ENCODE measurements at places on chromosomes 1 and 21. TPM values are rescaled to one million over a fixed set of nuclear protein-coding genes. Genes with fewer than 3 reads are reported as not detected.

TARS2 gene
- 20.0 TPM for total RNA-seq

CRB1 gene
- 0.51 TPM for total RNA-seq

ILDR2 gene
- 7.3 TPM for total RNA-seq

GPR37L1 gene
- 2.4 TPM for total RNA-seq

DOCK7 gene
- total RNA-seq: 41.9 TPM

NR1I3 gene
- total RNA-seq: not detected

HJV gene
- not detected for total RNA-seq

TMED5 gene
- 45.1 TPM for total RNA-seq

CFHR2 gene
- not detected for total RNA-seq

RXFP4 gene
- 3.3 TPM for total RNA-seq

GNAT2 gene
- total RNA-seq: not detected

OR2M3 gene
- not detected for total RNA-seq

- DNase-seq: peak; percentile 31
Measured at GRCh38 chr1:6489383-6489765, 2.1 kb downstream of the PLEKHG5 start.

DNA sequence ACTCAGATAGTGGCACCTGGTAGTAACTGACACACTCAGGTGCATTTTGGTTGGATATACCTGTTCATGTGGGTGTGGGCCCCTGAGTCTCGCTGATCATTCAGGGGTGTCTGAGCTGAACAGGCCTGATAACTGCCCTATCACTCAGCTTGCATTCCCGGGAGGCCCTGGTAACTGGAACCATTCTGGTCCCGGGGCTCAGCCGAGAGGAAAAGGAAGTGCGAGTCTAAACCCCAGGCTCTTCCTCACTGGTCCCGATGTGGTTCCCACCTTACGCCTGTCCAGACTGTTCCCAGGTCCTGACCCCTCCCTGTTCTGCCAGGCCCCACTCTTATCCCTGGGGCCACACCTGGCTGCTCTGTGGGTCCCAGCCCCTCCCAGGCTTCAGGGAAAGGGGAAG lies 11.7 kb upstream of the CDK18 start:
- no peak for DNase-seq

- DNase-seq: no peak
Measured at GRCh38 chr1:40094466-40095110, 2.5 kb downstream of the PPT1 start.

DNA sequence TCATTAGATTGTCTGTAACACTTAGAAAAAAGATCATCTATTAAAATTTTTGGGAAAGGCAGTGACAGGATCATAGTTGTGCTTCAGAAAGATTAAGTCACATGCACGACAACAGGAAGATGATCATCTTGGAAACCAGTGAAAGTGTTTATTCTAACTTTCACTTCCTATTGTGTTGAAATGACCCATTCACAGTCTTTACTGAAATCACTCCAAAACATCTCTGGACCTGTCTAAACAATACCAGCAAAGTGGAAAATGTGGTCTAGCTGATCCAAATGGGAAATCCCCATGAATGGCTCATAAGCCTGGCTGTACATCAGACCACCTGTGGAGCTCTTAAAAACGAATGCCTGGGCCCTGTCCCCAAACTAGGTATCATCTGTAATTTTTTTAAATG lies 111.1 kb upstream of the ETV3 start:
- DNase-seq: no peak

DNA sequence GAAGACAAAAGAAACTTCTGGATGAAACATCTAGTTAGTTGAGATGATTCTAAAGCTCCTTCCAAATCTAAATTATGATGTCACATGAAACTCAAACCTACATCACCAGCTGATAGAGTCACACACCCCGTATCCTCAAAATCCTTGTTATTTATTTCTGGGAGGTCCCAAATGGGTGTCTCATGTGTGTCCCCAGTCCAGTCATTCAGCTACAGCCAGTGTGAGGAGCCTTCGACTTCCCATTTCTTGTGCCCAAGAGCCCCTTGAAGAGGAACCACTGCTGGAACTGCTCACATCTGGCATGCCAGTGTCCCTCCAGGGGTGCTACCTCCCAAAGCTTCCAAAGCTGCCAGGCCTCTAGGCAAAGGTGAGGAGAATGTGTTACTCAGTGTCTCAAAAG lies 32.5 kb upstream of the KCNA3 start:
- no peak for DNase-seq

GRCh38 chr1:200245473-200245872 lies 164.4 kb downstream of the ZNF281 start:
- no peak for DNase-seq

DNA sequence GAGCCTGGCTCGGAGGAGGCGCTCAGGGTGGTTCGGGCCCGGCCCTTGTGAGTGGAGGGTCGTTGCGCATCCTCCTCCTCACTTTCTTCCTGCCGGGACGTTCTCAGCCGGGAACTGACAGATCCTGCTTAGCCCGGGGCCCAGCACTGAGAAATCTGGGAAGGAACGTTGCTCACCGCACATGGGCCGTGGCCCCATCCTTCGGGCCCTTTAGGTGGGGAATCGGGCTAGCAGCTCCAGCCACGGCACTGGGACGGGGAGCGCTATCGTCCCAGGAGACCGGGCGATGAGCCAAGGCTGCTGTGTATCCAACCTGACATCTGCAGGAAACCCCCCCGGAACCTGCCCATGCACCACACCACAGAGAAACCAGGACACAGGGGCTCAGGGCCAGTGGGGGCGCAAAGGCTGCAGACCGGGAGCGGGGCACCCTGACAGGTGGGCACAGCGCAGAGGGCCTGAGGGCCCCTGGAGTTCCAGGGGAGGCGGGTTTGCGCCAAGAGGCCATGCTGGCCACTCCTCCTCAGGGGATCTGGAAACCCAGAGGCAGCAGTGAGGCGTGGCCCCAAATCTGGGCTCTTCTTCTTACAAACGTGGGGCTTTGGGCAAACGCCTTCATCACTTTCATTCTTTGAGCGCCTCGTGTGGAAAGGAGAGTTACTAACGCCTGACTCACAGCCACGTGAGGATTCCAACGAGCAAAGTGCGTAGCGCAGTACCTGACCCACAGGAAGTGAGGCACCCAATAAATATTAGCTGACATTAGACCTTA lies at the start of gene SH2D5:
SH2D5 (minus strand) TSS at position 116 of the 772 bp plus-strand sequence. CDS start 4,659 bp downstream, outside the sequence.
- peak; percentile 80 for DNase-seq

- DNase-seq: peak; percentile 42
Measured at GRCh38 chr1:6519935-6520671, 28.6 kb upstream of the PLEKHG5 start.

- no peak for DNase-seq
Measured at GRCh38 chr21:15061279-15061678, 3.5 kb downstream of the NRIP1 start.

DNA sequence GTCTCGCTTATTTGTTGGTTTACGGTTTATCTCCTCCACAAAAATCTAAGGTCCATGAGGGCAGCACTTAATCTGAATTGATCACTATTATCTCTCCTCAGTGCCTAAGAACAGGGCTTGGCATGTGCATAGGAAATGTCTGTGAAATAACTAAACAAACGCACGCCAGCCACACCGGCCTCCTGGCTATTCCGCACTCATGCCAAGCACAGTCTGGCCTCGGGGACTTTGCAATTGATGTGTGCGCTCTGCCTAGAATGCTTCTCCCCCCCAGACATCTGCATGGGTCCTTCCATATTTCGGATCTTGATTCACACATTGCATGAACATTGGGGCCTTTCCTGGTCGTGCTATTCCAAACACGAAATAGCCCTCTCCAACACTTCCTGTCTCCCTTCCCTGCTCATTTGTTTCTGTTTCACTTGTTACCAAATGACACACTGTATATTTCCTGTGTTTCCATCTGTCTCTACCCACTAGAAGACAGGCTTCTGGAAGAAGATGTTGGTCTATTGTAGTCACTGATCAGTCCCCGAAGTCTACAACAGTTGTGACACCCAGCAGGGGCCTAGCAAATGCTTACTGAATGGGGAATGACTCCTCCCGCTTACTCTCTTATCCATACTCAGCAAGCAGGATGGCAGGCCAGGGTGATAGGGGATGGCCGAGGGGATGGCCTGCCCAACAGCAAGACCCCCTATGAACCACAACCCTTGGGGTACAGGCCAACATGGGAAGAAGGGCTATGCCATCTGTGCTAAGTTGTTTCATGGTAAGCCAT lies 93.9 kb downstream of the GLIS1 start:
- DNase-seq: no peak

GRCh38 chr1:226674892-226675714 lies 64.0 kb downstream of the ITPKB start:
- DNase-seq: peak; percentile 62

DNA sequence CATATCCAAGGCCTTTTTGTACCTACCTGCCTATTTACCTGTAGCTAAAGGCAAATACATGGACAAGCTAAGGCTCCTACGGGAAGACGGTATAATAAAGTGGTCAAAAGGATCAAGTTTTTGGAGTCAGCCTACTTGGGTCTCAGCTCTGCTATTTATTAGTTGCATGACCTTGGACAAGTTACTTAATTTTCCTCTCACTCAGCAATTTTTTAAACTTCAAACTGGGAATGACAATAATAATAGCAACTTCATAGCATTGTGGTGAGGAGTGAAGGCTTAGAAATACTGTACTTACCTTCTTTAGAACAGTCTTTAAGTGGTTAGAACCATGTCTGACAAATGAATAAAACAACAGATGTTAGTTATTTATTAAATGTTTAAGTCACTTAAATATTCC lies 60.2 kb upstream of the SLC35F3 start:
- no peak for DNase-seq

- DNase-seq: no peak
Measured at GRCh38 chr21:46052703-46053651, 44.9 kb upstream of the COL6A2 start.

DNA sequence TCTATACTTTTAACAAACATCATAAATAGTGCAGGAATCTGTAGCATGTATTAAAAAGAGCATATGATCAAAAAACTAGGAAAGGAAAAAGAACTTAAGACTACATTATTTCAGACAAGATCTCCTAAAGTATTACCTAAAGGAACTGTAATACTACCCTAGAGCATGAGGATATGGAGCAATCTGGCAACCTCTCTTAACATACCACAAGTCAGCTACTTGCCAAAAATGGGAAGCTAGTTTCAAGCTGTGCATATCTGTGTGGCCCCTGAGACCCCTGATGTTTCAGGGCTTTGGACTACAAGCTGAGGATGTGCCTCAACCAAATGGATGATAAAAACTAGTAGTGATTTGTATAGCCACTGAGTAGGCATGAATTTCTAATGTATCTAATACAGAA lies 525.6 kb downstream of the PTBP2 start:
- no peak for DNase-seq

GRCh38 chr1:153682730-153683129 lies 4.2 kb downstream of the NPR1 start:
- DNase-seq: no peak

DNA sequence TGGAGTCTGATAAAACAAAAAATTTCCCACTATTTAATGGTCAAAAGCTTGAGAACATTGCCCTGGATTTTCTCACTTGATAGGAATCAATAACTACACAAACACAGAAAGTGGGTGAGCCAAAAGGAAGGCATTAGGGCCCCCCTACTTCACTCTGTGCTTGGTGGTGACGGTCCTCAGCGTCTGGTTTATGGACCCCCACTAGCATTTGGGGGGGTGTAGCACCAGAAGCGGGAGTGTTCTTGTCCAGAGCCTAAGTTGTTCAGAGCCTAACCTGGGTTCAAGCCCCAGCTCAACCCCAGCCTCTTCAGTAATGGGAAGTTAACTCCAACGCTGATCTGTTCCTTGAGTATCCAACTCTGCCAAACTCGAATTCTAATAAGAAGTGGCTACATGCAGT lies 33.1 kb downstream of the STPG1 start:
- no peak for DNase-seq

GRCh38 chr1:236280438-236281197 lies 1.1 kb downstream of the ERO1B start:
- peak; percentile 12 for DNase-seq

GRCh38 chr1:203100516-203100869 lies 14.7 kb upstream of the MYOG start:
- no peak for DNase-seq

DNA sequence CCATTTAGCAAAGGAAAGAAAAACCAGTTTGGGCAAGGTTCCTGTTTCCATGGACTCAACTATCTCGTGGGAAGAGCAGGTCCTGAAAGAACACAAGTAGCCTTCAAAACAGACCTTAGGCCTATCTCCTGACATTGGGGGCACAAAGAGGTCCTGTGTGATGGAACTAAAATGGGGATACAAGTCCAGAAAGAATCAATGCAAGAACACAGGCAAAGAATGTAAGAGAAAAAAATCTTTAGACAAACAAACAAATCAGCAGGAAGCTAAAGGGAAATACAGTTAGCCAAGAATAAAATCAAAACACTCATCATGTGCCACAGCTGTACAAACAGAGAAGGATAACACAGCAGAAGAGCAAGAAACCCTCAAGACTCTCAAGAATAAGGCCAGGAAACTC lies 28.2 kb downstream of the SLC30A10 start:
- DNase-seq: no peak

- DNase-seq: no peak
Measured at GRCh38 chr1:8825985-8826481, 8.6 kb upstream of the RERE start.

GRCh38 chr1:189431447-189431846 lies 1046.2 kb downstream of the BRINP3 start:
- no peak for DNase-seq

GRCh38 chr1:10920063-10920626 lies 92.3 kb upstream of the TARDBP start:
- no peak for DNase-seq

DNA sequence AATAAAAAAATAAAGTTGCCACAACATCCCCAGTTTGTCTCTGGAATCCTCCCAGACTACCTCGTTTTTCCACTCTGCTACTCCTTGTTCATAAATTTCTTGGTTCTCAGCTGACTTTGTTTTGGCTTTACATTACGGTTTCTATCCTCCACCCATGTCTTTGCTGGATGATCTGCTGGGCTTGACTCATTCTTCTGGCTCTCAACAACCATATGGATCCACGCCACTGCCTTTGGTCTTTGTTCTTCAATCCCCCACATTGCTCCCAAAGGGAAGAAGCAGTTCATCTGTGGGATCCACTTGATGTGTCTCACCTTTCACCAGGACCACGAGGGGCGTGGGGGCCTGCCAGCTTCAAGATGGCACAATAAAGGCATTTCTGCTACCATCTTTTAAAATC lies 67.1 kb upstream of the NBL1 start:
- DNase-seq: no peak

GRCh38 chr1:210446479-210446878 lies 117.8 kb downstream of the HHAT start:
- DNase-seq: no peak

GRCh38 chr21:37631319-37632117 lies 264.9 kb downstream of the DYRK1A start:
- DNase-seq: no peak

DNA sequence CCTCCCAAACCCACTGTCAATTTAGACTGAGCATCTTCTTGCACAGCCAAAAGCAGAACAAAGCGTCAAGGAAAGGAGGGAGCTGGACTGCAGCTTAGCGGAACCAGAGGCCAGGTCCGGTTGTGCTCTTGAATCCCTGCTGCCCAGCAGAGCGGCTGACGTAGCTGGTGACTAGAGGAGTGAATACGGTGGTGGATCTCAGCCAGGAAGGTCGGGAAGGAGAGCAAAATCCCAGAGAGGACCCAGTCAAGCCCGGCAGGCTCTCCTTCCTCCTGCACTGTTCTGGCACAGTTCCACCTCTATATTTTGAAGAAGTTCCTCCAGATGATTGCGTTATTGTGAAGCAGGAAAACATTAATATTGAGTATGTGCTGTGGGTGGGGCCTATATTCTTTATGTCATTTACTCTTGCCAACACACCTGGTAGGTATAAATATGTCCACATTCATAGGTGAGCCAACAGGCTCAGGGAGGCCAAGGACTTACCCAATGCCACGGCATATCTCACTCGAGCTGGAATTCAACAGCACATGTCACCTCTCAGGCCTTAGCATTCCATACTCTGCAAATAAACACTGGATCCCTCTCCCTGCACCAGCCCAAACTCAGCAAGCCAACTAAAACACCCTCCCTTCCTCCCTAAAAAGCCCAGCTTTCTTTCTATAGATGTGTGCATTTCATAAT lies 23.6 kb upstream of the ABCB10 start:
- no peak for DNase-seq

All from mucosa of descending colon (tissue), 3 donors.